ENCODE measurements at places on chromosomes 5 and 9.

DNA sequence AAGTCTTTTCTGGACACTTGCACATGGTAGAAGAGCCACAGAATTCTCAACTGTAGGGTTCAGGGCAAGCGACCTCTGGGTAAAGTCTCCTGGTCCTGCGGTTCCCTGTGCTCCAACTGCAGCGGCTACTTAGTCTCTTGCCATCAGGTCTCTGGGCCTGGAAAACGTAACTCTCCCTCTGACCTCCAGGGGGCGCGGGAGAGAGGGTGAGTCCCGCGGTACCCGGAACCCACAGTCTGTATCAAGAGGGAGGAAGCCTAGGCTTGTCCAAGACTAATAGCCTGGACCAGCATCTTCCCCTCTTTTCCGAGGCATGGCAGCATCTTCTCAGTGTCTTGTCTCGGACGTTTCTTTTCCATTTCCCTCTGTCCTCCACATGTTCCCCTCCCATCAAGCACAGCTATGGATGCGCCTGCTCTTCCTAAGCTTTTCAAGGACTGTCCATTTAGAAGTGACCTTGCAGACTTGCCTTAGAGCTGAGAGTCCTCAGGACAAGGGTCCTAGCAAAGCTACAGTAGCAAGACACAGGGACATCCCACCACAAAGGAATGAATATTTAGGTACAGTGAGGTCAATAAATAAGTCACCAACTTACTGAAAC lies 59.3 kb downstream of the FSTL4 start:
- DNase-seq = peak; percentile 5

DNA sequence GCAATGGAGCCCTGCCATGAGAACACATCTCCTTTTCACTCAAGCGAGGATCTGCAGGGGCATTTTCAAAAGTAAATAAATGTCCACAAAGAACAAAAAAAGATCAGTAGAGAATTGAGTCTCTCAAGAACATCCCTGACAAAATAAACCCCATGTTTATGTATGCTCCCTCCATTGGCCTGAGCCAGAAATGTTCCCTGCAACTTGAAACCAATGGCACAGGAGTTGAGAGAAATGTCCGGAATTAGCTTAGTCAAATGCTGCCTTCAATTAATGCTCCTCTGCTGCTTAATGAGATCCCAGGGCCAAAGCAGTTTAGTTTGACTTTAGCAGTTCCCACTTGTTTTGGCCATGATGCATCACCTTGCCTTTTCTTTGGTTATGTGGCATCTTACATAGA lies 238.3 kb downstream of the EBF1 start:
- no peak for DNase-seq

- no peak for DNase-seq
These were observed 30.9 kb downstream of the NTNG2 start for GRCh38 chr9:132192728-132193127.

DNA sequence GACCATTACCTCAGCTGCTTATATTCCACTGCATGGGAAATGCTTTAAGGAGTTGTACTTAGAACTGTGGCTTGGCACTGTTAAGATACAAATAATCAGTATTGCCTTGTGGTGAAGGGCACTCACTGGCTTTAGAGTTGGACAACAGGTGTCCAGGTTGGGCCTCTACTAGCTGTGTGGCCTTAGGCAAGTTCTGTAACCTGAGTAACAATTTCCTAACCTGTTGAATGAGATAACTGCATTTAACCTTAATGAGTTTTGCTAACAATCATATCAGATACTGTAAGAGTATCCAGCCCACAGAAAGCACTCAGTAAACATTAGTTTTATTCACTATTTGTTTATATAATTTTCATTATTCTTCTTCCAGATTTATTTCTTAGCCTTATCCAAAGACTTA lies 17.2 kb upstream of the HK3 start:
- no peak for DNase-seq

DNA sequence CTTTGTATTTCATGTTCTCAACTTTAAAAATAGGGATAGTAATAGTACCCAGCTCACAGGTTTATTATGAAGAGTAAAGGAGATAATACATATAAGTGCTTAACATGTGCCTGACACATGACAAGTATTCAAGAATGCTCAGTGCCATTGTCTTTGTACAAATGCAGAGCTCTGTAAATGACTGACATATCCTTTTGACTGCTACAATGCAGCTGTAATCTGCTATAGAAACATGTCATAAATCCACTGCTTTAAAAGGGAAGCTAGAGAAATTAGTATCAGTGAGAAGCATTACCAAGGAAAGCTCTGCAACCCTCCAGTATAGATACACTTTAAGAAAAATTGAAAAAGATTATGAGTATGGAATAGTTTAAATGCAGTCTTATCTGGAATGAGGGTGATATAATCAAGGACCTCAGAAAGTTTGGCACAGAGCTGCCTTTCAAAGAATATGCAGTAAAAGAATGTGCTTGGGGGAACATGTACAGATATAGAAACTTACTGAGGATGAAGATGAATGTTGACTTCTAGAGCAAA lies 17.9 kb downstream of the ERAP1 start:
- no peak for DNase-seq

GRCh38 chr5:170275376-170275994 lies 22.1 kb downstream of the LCP2 start:
- no peak for DNase-seq

DNA sequence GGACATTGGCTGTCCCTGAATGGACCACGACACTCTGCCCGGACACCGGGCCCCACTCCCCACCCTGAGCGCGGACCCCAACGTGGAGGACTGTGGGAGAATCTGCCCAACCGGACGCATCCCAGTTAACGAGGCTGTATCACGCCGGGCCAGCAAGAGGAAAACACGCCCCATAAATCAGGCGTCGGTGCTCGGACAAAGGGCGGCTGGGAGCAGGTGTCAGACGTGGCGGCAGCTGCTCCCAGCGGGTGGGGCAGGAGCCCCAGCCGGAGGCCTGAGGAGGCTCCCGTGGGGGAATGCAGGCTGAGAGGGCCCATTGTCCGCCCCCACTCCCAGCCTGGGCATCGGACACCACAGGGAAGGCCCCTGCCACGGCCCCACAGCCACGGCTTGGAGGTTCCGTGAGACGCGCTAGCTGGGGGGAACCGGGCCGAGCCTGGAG lies 19.2 kb downstream of the NOTCH1 start:
- no peak for DNase-seq

DNA sequence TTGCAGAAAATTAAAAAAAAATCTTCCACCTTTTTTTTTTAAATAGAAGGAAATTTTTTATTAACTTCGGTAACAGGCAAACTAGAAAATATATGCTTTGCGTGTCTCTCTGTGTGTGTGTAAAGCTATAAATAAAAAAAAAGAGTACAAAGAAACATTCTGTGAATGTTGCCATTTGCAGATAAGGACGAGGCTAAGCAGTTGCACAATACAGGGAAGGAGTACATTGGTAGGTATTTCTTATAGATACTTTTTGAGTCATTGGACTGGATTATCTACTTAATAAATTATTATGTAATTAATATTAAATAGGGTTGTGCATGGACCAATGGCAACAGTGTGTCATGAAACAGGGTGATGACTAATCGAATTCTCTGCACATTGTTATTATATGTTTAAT lies 102.4 kb downstream of the CAMK4 start:
- no peak for DNase-seq

- no peak for DNase-seq
These were observed 6.4 kb upstream of the RNU6ATAC start for GRCh38 chr9:134170532-134171315.

- DNase-seq = no peak
These were observed at the start of gene VLDLR for GRCh38 chr9:2621722-2622460. Gene VLDLR (plus strand): TSS chr9:2621787. CDS start chr9:2622190, 403 bp downstream.

DNA sequence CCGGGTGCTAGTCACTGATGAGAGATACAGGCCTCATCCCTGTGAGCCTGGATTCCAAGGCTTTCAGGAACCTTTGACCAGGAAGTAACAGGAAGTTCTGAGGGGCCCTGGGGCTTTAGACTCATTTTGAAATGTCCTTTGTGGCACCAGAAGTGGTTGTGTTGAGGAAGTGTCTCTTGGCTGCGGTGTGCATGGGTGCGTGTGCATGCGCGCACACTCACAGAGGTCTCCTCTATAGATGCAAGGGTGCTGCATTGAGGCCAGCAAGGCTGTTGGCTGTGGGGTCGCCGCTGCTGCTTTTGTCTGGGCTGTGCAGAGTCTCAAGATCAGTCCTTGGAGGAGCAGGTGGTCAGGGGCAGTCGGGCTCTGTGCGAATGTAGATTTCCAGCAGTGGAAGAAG lies 7.6 kb downstream of the RAB24 start:
- DNase-seq = no peak

- peak; percentile 9 for DNase-seq
These were observed 14.6 kb upstream of the AQP7 start for GRCh38 chr9:33416996-33417395.

DNA sequence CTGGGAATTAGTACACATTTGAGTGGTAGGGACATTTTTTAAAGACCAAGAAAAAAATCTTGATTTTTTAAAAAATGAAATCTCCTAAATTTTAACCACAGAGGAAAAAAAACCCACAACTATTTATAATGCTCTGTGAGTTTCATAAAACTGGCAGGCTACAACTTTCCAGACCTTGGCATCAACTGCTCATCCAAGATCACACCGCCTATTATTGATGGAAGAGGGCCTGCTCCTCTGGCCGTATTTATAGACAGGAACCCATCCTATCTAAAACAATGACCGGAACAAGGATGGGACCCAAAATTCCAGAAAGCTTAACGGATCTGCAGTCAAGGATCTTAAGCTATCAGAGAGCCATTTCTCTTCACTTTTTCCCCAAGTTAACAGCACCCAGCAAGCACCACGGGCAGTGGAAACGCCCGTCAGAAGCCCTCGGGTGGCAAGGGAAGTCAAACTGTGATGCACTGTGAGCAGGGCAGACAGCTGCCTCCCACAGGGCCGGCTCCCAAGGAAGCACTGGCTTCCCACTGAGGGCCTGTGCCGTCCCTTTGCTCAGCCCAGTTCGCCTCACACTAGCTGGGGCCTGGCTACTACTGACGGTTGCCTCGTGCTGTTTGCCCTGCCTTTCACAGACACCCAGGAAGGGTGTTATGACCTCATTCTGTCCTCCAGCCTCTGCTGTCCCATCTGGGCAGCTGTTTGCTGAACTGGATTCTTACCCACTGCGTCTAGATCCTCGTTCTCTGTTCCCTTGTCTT lies 62.8 kb downstream of the CDC14B start:
- DNase-seq = no peak

DNA sequence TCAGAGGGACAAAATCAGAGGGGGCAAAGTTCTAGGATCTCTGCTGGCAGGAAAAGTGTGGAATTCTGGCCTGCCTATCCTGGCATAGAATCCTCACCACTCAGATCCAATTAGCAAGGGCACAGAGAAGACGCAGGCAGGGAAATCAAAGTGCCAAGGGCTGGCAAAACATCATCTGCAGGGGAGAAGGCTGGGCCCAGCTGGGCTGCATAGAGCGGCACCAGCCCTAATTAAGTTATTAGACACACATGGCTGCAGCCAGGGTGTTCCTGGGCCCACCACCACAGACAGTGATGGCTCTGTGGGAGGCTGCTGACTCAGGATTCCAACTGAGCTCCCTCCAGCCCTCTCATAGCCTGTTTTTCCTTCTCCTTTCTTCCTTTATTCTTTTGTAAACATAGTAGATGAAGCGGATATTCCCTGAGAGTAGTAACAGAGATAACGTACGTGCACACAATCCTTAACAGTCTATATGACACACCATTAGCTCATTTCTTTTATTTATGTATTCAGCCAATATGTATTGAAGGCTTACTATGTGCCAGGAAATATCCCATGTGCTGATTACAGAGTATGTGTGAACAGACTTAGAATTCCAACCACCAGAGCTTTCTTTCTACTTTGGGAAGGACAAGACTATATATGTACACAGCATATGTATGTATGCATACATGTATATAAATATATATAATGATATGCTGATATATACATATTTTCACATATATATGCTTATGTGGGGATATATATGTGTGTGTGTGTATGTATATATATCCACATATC lies 236.1 kb downstream of the ASTN2 start:
- DNase-seq = no peak

GRCh38 chr5:147963948-147964693 lies 57.8 kb upstream of the C5orf46 start:
- DNase-seq = no peak

DNA sequence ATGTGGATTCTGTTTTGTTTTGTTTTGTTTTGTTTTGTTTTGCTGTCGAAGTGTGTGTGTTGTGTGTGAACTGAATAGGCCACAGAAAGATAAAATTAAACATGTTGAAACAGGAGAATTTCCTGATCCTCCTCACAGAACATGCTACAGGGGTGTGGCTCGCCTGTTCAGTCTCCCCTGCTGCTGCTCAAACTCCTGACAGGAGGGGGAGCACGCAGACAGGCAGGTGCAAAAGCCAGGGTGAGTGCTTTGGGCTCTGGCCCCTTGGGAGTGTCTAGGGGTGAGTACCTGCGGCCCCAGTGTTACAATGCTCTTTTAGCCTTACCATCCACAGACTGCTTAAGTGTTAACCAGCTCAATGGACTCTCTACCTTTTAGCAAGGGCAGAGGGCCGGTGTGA lies 473.5 kb downstream of the MAT2B start:
- no peak for DNase-seq

DNA sequence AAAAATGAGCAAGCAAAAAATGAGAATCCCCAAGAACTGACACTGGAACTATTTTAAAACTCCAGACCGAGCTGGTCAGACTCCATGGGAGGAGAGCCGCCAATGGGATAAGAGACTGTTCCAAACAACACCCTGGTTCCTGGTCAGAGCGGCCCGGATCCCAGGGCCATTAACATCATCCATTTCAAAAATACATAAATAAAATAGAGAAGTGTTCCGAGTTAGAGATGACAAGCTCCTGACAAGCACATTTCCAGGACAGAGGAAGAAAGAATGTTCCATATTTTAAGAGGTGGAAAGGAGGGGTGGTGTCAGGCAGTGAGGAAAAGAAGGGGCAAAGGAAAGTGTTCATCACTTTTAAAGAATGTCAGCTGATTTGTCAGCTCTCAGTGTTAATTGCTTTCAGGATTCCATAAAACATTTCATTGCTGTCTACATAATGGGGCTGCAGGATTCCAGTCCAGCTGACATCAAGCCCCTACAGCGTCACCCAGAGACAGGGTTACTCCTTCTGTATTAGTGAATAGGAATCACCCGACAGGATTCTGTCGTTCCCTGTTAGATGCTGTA lies 202.5 kb upstream of the TRIM32 start:
- no peak for DNase-seq

DNA sequence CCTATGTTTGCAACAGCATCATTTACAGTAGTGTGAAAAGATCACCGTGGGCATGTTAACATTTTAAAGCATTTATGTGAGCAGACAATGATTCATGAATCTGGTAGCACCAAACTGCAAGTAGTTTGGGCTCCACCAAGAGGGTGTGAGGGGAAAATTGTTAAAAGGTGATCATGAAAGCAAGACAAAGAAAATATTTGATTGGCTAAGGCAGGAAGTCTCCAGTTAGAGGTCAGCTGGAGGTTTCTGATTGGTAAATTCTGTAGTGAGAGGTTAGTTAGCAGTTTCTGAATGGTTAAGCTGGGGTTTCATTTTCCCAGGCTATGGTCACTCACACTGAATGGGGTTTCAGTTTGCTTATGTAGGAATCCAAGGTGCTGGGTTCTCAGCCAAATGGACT lies 13.5 kb upstream of the DRD1 start:
- no peak for DNase-seq

GRCh38 chr9:118104363-118104762 lies 400.2 kb downstream of the TLR4 start:
- no peak for DNase-seq

All from stimulated activated CD8-positive, alpha-beta memory T cell treated with anti-CD3 and anti-CD28 coated beads, Interleukin-4, amount 100 ng/mL, for 1 hour (primary cell).